K562 (cell line): ENCODE measurements at places on chromosomes 6 and 20.

DNA sequence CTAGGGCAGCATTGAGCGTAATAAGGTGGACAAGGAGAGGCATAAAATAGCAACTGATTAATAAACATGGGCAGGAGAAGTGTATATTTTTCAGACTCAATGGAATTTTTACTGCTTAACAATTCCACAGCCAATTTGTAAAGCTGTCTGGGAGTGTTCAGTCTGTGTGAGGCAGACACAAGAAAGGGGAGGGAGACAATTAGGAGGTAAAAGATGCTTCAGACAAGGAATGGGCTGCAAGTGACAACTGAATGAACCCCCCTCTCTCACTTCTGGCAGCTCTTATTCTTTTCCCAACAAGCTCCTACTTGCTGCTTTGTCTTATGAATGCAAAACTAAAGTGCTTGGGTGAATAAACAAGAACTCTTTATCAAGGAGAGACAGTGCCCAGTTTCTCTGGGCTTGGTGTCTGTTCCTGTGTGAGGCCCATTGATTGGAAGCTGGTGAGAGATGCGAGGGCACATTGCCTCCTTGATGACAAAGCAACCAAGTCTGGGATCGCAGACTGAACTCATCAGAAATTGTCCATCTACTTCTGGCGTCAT, 575.3 kb downstream of the RNF144B start:
- H3K27ac ChIP-seq, result no peak overlapping the region
- H3K4me3 ChIP-seq, result no peak overlapping the region
- no peak for DNase-seq
- H3K27me3 ChIP-seq, result no peaks in the 10 kb centered on the region
- H3K36me3 ChIP-seq, result no peaks in the 10 kb centered on the region

GRCh38 chr20:63651942-63652191, 1.4 kb downstream of the STMN3 start:
- peaks cover 7% of the 10 kb centered on the region; the same call in 1 of the 3 replicates for H3K36me3 ChIP-seq
- peak overlapping the region; percentile 68 for H3K4me3 ChIP-seq
- peak; percentile 60 for DNase-seq
- peaks cover 67% of the 10 kb centered on the region for H3K4me1 ChIP-seq
- no peaks in the 10 kb centered on the region for H3K27me3 ChIP-seq
- no peak overlapping the region for H3K27ac ChIP-seq

DNA sequence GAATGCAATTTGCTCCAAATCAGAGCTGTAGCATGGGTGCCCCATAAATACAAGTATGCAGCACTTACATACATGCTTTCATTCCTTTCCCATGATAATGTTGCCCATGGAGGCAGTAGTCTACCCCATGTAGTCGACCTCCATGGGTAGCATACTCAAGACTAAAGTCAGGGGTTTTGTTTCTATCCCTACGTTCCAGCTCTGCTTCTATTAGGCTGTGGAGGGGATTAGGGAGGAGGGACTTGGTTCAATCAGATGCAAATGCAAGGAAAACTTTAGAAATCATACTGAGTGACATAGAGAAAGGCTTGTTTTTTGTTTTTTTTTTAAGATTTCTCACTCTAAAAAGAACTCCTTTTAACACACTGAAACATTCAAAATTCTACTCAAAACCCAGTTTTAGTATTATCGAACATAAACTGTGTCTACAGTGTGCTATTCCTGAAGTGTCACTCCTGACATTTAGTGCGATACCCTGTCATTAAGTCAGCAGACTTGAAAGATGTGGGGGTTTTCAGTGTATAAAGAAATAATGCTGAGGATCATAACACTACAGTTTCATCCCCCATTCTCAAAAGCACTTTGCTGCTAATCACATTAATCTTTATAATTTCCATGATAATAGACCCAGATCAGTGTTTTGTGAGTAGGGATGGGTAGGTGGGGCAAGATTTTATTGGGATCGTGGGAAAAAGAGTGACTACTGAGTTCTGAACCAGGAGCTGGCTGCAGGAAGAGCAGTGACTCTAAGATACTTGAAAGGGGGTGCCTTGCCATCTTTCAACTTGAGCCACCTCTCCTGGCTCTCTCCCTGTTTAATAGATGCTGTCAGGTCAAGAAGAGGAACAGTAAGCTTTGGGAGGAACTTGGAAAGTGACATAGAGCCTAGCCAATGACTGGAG, 40.4 kb upstream of the SCML4 start:
- DNase-seq, result no peak
- no peak overlapping the region for H3K4me3 ChIP-seq
- no peaks in the 10 kb centered on the region for H3K27me3 ChIP-seq

DNA sequence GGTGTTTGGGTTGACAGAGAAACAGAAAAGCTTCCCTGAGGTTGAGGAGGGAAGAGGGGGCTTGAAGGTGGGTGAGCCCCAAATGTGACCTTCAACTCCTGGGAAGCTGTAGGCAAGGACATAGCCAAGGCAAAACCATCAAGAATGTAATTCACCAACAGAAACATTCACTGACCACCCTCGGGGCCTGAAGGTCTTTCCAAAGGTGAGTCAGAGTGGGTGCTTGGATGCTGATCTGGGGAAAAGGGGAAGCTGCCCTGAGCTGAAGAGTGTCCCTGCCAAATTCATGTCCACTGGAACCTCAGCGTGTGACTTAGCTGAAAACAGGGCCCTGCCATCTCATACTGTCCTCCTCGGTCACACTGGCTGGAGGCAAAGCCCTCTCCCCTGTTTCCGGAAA, 234.2 kb upstream of the SULF2 start:
- H3K27me3 ChIP-seq, result no peaks in the 10 kb centered on the region; the same call in 2 of the 3 replicates
- no peak overlapping the region for H3K4me3 ChIP-seq
- H3K36me3 ChIP-seq, result no peaks in the 10 kb centered on the region
- no peaks in the 10 kb centered on the region for H3K4me1 ChIP-seq
- H3K27ac ChIP-seq, result no peak overlapping the region

- H3K27ac ChIP-seq, result no peak overlapping the region; the same call in 2 of the 3 replicates
- H3K4me3 ChIP-seq, result no peak overlapping the region
- no peaks in the 10 kb centered on the region for H3K36me3 ChIP-seq
- DNase-seq, result peak; percentile 67
- no peaks in the 10 kb centered on the region for H3K27me3 ChIP-seq
Observed at GRCh38 chr20:22684072-22684762, 99.8 kb upstream of the FOXA2 start.

DNA sequence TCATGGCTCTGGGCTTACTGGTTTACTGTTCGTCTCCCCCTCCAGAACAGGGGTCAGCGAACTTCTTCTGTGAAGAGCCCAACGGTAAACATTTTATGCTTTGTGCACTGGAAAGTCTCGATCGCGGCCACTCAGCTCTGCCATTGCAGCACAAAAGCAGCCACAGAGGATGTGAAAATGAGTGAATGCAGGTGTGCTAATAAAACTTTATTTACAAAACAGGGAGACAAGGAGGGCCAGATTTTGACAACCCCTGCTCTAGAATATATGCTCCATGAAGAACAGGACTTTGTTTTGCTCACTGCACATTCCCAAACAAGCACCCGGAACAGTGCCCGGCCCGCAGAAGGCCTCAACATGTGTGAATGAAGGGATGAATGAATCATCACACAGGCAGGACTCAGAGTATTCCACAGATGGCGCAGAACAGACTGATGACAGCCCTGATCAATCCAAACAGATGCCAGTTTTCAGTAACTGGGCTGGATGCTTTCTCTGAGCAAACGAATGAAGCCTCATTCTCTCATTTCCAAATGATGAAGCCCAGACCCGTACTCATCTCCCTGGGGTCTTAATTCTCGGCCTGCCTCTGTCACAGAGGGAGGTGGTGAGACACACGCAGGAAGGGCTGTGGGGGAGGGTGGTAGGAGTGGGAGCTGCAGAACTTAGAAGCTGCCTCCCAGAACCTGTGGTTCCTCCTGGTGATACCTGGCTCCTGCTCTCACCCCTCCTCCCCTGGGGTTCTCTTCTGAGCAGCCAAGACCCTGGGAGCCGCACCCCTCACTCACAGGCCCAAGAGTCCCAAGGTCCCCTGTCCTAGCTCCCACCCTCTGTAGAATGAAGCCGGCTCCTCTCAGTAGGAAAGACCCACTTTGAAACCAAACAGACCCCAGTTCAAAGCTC, 196.4 kb downstream of the PREX1 start:
- no peaks in the 10 kb centered on the region for H3K4me1 ChIP-seq
- H3K27ac ChIP-seq, result no peak overlapping the region
- H3K4me3 ChIP-seq, result no peak overlapping the region
- H3K27me3 ChIP-seq, result no peaks in the 10 kb centered on the region
- no peak for DNase-seq

DNA sequence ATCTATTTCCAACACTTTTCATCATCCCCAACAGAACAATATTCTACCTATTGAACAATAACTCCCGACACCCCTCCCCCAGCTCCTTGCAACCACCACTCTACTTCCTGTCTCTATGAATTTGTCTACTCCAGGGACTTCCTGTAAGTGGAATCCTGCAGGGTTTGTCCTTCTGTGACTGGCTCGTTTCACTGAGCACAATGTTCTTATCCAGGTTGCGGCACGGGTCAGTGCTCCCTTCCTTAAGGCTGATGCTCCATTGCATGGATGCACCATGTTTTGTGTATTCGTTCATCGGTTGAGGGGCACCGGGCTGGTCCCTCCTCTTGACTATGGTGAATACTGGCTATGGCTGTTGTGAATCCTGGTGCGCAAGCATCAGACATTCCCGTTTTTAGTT, 163.2 kb downstream of the TBXT start:
- H3K4me3 ChIP-seq, result no peak overlapping the region
- no peaks in the 10 kb centered on the region for H3K4me1 ChIP-seq
- H3K27me3 ChIP-seq, result peaks cover 16% of the 10 kb centered on the region; the same call in 2 of the 3 replicates
- H3K36me3 ChIP-seq, result no peaks in the 10 kb centered on the region
- no peak for DNase-seq

DNA sequence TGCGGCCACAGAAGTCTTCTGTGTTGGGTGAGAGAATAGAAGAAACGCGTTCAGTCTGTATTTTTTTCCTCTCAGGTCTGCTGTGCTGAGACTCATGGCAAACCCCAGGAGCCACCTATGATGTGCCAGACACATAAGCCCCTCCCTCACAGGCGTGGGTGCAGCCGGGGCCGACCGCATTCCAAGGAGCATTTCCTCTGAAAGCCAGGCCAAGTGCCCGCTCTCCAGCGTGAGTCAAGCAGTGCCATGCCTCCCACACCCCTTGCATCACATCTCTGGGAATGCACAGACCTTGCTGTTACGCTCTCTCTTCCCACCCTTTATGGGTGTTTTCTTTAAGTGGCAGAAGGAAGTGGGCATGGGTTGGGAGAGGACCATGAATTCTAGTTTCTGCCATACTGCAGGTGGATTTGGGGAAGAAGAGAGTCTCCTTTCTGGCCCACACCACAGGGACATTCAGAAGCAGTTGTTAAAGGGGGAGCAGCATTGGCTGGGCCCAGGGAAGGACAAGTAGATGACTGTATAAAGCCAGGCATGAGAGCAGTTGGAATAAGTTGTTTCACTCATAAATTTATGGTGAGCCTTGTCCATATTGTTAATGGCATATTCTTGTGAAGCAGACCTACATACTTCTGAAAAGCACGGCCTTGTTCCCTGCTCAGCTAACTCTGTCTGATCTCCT, 37.1 kb upstream of the TFAP2A start:
- H3K4me3 ChIP-seq, result no peak overlapping the region
- DNase-seq, result no peak
- no peaks in the 10 kb centered on the region for H3K4me1 ChIP-seq

DNA sequence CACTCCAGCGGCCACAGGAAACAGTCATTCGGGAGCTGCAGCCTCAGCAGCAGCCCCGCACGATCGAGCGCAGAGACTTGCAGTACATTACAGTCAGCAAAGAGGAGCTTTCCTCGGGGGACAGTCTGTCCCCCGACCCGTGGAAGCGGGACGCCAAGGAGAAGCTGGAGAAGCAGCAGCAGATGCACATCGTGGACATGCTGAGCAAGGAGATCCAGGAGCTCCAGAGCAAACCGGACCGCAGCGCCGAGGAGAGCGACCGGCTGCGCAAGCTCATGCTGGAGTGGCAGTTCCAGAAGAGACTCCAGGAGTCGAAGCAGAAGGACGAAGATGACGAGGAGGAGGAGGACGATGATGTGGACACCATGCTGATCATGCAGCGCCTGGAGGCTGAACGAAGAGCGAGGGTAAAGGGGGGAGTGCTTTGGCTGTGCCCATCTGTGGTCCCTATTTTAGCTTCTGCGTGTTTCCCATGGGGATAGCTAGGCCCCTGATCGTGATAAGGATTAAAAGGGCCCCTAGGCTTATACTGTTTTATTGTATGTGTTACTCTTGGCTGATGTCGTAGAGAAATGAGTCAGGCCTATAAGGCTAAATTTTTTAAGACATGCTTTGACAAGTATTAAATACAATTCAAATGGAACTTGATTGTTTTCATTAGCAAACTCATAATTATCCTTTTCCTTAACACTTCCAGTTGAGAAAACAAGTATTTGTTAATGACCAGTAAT, 45.5 kb upstream of the KIF25 start:
- H3K4me3 ChIP-seq, result no peak overlapping the region
- DNase-seq, result no peak
- H3K4me1 ChIP-seq, result peaks cover 5% of the 10 kb centered on the region; the same call in 1 of the 2 replicates

DNA sequence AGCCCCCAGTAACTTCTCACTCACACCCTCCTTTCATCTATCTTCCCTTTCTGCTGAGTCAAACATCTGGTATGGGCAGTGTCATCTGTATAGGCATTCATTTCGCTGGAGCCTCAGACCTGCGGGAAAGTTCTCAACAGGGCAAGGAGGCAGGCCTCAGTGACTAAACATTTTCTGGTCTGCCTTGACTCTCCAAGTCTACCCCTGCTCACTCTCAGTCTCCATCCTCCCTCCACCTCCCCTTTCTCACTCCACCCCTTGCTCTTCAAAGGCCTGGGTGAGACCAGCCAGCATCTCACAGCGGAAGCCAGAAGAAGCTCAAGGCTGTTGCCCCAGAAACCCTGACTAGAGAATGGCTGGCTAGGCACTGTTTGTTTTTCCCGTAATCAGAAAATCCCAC, 105.0 kb upstream of the BEND6 start:
- no peaks in the 10 kb centered on the region for H3K27me3 ChIP-seq
- H3K4me1 ChIP-seq, result no peaks in the 10 kb centered on the region; the same call in 2 of the 3 replicates
- H3K36me3 ChIP-seq, result no peaks in the 10 kb centered on the region
- no peak overlapping the region for H3K27ac ChIP-seq

GRCh38 chr20:61750093-61750492, 315.6 kb downstream of the TAF4 start:
- H3K27ac ChIP-seq, result no peak overlapping the region
- H3K4me3 ChIP-seq, result no peak overlapping the region

GRCh38 chr6:169345146-169345545, 91.5 kb upstream of the THBS2 start:
- no peaks in the 10 kb centered on the region for H3K36me3 ChIP-seq
- peaks cover 4% of the 10 kb centered on the region for H3K4me1 ChIP-seq
- no peak overlapping the region for H3K27ac ChIP-seq
- no peak overlapping the region for H3K4me3 ChIP-seq
